ENCODE measurements at places on chromosomes 3 and 15.

DNA sequence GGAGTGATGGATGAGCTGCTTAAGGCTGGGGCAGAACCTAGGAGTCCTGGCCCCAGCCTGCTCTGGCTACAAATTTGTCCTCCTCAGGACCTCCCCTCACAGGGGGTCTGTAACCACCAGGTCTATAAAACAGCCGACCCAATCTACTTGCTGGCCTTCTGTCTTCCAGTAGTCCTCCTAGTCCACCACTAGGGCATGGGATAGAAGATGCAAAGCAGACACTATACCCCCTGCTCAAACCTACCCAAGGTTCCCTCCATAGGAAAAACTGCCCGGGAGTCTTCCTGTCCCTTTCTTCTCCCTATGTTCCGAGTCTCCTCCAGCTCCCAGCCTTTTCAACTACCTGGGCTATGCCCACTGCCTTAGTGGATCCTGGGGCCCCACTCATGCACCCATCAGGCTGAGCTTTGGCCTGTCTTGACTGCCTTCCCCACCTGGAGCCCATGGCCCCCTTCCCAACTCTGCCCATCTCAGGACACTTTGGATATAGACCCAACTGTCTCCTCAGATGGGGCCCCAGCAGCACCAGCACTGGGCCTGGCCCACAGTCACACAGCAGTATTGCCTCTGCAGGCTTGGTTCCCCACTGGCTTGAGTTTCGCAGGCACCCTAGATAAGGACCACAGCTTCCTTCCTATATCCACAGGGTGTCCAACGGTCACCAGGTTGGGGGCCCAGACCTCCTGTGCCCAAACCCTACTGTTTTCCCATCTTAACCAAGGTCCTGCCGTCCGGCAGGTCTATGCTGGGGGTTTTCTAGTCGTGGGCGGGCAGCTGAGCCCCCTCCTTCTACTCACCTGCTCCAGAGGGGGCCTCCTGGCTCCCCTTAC, 1.1 kb downstream of the HYAL3 start:
- DNase-seq, result no peak

GRCh38 chr3:21901484-21901883, 150.5 kb upstream of the ZNF385D start:
- DNase-seq, result no peak

DNA sequence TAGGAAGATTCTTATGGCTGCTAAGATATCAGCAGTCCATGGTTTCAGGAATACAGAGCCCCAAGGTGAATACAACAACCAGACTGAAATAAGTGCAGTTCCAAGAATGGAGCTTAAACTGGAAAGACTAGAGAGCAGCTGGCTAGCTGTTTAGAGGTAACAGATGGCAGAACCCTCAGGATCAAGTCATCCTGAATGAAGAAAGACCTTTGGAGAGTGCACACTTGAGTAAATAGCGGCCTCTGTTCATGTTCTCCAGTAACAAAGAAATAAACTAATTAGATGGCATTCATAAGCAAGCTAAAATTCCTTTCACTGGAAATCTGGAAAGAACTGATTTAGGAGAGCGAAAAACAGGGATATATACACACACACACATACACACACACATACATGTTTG, 968.4 kb downstream of the FHIT start:
- no peak for DNase-seq

- no peak for DNase-seq
These were observed 209.6 kb upstream of the PLSCR5 start for GRCh38 chr3:146814601-146815315.

GRCh38 chr3:46508850-46509591, 11.2 kb downstream of the RTP3 start:
- DNase-seq, result no peak

- DNase-seq, result no peak
These were observed 24.3 kb upstream of the PTX3 start for GRCh38 chr3:157412323-157412855.

GRCh38 chr15:71232411-71232810, 117.1 kb downstream of the THSD4 start:
- DNase-seq, result no peak

GRCh38 chr3:188219147-188219546, 65.2 kb downstream of the LPP start:
- DNase-seq, result no peak

- DNase-seq, result no peak
These were observed 49.9 kb upstream of the PLSCR4 start for GRCh38 chr3:146300768-146301167.

GRCh38 chr15:56468401-56468800, 3.5 kb upstream of the MNS1 start:
- DNase-seq, result no peak

DNA sequence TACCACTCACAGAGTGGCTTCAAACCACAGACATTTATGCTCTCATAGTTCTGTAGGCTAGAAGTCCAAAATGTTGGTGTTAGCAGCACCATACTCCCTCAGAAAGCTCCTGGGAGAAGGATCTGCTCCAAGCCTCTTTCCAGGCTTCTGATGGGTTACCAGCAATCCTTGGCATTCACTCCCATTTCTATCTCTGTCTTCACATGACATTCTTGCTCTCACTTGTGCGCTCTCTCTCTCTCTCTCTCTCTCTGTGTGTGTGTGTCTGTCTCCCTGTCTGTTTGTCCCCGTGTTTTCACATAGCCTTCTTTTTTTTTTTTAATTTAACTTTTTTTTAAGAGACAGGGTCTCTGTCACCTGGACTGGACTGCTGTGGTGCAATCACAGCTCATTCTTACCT, 26.3 kb downstream of the CDAN1 start:
- DNase-seq, result no peak

DNA sequence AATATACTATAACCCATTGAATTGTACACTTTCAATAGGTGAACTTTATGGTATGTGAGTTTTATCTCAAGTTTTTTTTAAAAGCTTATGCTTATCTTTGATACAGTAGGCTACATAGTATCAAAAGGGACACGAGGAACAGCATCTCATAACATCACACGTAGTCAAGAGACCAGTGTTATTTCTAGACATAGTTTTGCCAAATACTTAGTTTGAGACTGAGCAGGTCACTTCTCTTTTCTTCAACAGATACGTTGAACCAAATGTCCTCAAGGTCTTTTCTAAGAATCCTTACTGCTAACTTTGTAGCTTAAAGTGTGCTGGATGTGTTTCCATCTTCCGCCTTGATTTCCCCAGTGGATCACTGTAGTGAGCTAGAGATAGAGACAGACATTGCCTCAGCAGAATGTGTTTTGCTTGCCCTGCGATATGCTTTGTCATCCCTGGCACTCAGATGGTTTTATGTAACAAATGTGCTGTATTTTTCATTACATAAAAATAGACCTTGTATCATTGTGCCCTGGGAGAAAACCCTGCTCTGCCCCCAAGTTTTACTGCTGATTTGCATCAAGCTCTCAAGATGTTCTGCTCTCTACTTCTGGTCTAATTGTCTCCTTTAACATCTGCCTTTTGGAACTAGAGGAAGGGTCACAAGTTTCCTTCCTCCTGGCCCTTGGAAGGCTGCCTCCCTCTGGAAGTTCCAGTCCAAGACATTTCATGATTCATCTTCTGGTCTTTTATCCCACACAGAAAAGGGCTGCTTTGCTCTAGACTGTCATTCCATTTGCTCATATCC, 426.4 kb upstream of the RGMA start:
- no peak for DNase-seq

DNA sequence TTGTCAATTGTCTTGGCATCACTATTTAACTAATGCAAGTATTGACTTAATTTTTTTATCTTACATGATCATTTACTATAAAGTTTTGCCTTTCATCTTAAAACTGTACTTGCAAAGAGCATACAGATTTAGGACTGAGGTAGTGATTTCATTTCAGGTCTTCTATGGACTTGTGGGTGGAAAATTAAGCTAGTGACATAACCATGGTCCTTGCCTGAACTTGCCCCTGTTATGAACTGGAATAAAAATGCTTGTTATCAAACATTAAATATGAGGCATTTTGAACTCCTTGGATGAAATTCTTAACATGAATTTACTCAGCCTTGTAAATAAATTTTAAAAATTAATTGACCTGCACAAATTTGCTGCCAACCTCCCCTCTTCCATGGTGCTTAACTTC, 712.0 kb downstream of the NAALADL2 start:
- no peak for DNase-seq

GRCh38 chr3:17094551-17094950, 209.8 kb downstream of the PLCL2 start:
- DNase-seq, result no peak

GRCh38 chr3:39631136-39631535, 163.7 kb downstream of the MOBP start:
- DNase-seq, result no peak

- DNase-seq, result no peak
These were observed 141.1 kb downstream of the DOCK3 start for GRCh38 chr3:50815844-50816243.

- DNase-seq, result no peak
These were observed 17.3 kb downstream of the RNF168 start for GRCh38 chr3:196486263-196486662.
